Renal pelvis (tissue), 12 donors: ENCODE measurements at places on chromosomes 5 and 9.

DNA sequence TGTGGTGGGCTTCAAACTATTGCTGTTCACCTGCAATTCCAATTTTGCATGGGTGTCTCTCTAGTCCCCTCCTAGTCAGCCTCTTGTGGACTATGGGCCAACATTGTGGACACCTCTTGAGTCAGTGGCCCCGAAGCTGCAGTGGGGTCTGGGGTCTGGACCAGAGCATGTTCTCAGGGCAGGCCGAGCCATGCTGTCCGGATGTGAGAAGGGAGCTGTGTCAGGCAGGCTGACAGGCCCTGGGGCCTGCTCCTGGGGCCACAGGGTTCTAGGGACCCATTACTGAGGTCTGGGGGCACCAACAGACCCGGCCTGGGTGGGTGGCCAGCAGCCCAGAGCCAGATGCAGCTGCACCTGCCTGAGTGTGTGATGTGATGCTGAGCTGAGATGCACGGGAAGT is 16.5 kb upstream of the IRX4 start:
- no peak for DNase-seq

GRCh38 chr9:93822229-93822628 is 132.9 kb downstream of the BARX1 start:
- DNase-seq = no peak

DNA sequence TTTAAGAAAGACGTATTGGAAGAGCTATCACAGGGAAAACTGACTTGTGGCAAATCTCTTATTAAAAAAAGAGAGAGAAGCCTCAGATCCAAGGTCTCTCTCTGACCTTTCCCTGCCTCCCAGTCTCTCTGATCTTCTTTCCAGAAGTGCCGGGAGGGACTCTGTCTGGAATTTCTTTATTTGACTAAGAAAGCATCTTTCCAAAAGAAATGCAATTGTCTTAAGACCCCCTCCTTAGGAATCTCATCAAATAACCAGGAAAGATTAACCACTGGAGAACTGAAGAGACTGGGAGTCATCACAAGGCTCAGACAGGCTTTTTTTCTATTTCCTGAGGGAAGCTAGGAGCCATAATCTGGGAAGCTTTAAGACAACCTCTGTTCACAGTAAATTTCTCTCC is 4.6 kb downstream of the C1QTNF3 start:
- no peak for DNase-seq

- DNase-seq = no peak
Observed at GRCh38 chr9:13717322-13718054, 438.0 kb upstream of the MPDZ start.

GRCh38 chr5:18420711-18421110 is 786.5 kb downstream of the TAF11L14 start:
- no peak for DNase-seq

DNA sequence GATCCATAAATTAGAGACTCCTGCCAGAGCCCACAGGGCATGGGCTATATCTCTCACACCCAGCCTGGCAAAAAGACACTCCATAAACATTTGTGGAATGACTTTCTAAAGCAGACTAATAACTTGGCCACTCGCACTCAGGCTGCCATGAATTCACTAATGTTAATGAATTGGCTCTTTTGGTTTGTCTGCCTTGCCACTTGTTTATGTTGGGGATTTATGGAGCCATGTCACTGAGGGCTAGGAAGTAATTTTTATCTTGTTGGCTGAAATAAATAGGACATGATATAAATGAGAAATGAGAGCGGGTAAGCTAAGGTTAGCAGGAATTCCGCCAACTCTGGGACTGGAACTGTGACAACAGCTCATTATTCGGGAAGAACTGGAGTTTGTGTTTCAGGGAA is 55.2 kb downstream of the DROSHA start:
- peak; percentile 79 for DNase-seq

- DNase-seq = no peak
Observed at GRCh38 chr9:121071756-121072421, 2.9 kb upstream of the CNTRL start.

DNA sequence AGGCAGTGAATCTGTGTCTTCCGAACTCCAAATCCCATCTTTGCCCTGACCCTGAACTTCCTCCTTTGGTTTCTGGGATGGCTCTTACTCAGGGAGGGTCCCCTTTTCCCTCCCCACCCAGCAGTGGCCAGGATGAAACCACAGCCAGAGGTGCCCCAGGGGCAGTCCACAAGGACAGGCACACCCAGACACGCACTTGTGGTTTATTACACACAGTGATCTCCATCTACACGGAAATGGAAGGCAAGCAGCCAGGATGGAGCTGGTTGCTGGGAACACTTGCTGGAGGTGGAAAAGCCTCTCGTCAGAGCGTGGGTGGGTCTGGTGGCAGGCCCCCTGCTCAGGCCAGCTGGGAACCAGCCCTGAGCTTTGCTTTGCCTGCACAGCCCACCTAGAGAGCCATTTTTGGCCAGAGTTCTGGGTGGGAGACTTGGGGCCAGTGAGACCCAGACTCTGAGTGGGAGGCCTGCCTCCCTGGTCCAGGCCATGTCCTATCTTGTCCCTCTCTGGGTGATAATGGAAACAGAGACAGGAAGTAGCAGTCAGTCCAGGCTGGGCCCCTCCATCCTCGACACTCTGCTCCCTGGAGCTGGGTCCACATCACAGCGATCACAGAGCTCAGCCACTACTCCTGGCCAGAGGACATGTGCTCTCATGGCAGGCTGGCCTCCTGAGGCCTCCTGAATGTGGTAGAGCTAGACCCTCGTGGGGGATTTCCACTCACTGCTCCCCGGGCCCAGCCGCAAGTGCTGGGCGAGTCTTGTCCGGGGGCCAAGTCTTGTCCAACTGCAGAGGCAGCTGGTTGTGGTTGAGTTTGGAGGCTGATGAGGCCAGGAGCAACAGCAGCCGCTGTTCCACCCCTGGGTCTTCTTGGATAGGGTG is 5.1 kb upstream of the PHYKPL start:
- DNase-seq = no peak

- DNase-seq = no peak
Observed at GRCh38 chr9:117170567-117170966, 244.3 kb downstream of the ASTN2 start.

DNA sequence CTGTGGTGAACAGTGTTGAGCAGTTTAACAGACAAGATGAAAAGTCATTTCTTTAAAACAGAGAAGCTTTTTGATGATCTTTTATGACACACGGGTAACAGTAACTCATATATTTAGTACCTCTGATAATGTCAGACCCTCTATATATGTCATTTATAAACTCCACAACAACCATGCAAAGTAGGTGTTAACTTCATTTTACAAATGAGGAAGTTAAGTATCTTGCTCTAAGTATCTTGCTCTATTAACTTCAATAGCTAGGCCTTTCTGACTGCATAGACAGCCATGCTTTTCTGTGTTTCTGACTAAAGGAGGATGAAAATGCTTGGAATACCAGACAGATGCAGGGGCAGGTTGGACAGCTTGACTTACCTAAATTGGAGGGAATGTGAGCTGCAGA is 1.8 kb downstream of the NUDT2 start:
- no peak for DNase-seq

GRCh38 chr5:56148453-56148971 is 84.6 kb downstream of the ANKRD55 start:
- DNase-seq = peak; percentile 51

DNA sequence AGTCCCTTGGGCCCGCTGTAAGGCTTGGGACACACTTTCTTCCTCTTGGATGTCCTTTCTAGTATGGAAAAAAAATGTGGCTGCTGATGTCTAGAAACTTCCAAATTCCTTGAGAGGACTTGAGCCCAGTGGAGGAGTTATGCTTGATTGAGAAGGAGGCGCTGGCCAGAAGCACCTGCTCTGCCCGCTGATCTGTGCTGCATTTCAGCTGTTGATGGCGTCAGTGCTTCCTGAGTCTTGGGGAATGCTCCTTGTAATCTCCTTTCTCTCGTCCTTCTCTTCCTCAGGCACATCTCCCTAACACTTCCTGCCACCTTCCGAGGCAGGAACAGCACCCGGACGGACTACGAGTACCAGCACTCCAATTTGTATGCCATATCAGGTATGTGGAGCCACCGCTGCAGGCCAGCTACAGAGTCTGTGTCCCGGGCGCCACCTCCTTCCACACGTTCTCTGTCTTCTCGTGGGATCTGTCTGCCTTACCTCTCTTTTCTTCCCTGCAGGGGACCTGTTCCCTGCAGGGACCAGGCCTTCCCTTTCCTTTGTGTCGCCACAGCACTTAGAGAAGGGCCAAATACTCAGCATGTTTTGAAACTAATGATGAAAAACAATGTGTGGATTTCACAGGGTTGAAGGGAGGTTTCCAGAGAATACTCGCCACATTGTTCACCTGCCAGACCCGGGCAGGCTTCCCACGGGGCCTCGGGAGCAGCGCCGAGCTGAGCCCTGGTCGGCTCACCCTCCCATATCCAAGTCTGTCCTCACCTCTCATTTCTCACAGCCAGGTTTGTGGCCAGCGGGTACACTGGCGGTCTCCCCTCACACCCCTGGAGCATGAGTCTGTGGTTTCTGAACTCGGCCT is 95.2 kb downstream of the MVB12B start:
- no peak for DNase-seq

DNA sequence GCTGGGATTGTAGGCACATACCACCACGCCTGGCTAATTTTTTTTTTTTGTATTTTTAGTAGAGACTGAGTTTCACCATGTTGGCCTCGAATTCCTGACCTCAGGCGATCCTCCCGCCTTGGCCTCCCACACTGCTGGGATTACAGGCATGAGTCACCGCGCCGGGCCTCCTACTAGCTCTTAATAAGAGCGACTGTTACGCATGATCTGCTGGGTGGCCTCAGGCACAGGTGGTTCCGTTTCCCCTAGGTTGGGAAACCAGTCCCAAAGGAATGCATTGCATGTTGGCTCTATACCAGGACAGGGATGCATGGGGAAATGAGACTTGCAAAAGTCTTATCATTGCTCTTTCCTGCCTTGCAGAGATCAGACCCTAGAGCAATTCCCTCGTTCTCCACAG is 184.7 kb upstream of the PPP1R26 start:
- DNase-seq = no peak

DNA sequence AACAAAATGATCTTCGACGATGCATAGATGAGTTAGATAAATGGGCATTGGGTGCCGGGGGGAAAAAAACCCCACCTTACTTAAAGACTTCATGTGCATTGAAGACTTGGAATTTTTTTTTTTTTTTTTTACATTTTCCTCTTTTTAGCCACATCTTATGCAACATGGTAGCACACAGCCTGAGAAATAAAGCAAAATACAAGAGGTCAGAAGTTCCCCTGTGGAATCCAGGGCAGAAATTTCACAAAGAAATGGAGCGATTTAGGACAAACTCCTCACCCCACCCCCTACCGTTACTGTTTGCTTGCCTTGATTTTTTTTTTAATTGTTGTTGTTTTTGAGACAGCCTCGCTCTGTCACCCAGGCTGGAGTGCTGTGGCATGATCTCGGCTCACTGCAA is 153.2 kb downstream of the GOLPH3 start:
- no peak for DNase-seq

GRCh38 chr5:170303549-170303948 is 6.0 kb upstream of the LCP2 start:
- no peak for DNase-seq

GRCh38 chr5:115532517-115532916 is 12.1 kb downstream of the FEM1C start:
- DNase-seq = no peak

GRCh38 chr5:132779961-132780360 is 2.9 kb upstream of the SEPTIN8 start:
- no peak for DNase-seq
